ENCODE measurements at places on chromosomes 7 and 10.

- DNase-seq: peak; percentile 41
Observed at GRCh38 chr10:83373671-83374070, 765.6 kb upstream of the GHITM start.

DNA sequence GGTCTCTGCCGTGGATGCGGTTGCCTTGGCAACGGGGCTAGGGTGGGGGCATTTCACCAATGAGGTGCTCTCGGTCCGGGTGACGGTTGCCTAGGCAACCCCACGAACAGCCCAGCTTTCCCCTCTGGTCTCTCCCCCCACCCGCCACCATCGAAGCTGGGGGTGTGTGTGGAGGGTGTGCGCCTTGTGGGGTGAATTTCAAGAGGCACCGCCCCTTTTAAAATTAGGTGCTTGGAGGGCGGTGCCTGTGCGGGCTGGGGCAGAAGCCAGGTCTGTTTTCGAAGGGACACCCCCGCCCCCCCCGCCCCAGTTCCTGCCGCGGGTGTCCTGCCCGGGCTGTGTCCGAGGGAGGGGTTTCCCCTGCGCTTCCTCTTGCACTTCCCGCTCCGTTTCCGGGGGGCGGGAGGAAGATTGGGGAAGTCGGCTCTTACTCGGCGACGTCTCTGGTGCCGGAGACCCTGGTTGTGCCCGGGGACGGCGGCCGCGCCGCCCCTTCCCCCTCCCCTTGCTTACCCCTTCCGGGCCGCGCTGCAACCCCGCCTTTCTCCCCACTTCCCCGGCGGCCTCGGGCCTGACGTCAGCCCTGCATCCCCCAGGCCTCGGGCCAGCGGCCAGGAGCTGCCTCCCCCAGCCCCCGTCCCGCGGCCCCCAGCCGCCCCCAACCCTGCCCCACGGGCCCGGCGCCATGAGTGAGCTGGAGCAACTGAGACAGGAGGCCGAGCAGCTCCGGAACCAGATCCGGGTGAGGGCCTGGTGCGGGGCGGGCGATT, 2.2 kb downstream of the GNB2 start:
- DNase-seq: peak; percentile 59

GRCh38 chr7:84196084-84196503, 1.5 kb upstream of the SEMA3A start:
- no peak for DNase-seq

DNA sequence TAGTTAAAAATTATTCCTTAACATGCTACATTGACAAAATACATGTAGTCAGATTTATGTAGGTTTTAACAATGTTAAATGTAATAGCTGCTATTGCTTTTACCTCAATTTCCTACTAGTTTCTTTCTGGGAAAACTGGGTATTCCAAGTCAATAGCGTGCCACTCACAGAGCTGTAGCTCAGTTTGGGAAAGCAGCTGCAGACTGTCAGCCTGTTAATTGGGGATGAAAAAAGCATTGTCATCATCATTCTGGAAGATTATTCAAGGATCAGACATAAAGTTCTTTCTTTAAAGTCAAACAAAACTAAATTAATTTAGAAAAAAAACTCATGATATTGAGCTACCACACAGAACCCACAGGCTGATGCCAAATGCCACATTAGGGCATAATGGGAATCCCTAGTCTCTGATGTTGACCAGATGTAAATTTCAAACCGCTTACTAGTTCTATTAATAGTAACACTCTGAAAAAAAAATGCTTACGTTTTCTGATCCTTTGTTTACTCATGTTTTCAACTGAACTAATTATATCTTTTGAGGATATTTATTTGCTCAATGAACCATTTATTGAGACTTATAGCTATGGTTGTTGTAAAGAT, 19.6 kb upstream of the AGMO start:
- DNase-seq: no peak

- DNase-seq: peak; percentile 35
Observed at GRCh38 chr10:101230183-101230917, 1.1 kb upstream of the LBX1 start.

Data from AG08395 (cell line).